ENCODE measurements at places on chromosomes 2 and 18.

GRCh38 chr18:44917216-44918141 is 236.8 kb downstream of the SETBP1 start:
- no peak for DNase-seq

DNA sequence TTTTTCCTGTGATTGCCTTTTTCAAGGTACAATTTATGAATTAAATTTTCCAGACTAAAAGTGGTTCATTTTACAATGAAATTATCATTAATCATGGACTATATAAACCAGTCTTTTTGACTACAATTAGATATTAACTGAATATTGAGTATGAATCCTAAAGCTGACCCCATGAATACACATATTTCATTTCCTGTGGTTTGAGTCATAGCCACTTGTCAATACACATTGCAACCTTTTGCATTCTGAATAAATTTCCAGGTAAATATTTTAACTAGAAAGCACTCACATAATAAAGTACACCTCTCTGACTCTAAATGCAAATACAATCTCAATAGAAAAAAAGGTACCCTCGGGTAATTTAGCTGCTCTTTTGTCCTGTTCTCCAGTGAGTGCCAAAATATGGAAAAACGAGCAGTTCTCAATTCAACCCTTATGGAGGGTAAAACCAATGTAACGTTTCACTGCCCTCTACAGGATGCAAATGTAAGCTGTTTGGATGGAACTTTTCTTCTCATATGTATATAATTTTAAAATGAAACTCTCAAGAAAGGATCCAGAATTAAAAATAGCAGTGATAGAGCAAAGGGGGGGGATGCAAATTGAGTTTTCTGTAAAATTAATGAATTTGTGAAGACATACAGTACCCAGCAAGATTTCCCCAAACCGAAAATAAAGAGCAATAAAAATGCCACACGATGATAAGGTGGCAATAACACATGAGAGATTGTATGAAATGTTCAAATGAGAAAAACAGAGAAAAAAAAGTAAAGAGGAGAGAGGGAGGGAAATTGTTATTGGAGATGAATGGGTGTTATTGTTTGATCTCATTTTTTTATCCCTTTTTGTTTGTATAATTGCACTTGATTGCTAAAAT is 1795.7 kb upstream of the PIK3C3 start:
- DNase-seq = no peak

GRCh38 chr2:126106006-126106405 is 550.0 kb upstream of the GYPC start:
- DNase-seq = no peak

DNA sequence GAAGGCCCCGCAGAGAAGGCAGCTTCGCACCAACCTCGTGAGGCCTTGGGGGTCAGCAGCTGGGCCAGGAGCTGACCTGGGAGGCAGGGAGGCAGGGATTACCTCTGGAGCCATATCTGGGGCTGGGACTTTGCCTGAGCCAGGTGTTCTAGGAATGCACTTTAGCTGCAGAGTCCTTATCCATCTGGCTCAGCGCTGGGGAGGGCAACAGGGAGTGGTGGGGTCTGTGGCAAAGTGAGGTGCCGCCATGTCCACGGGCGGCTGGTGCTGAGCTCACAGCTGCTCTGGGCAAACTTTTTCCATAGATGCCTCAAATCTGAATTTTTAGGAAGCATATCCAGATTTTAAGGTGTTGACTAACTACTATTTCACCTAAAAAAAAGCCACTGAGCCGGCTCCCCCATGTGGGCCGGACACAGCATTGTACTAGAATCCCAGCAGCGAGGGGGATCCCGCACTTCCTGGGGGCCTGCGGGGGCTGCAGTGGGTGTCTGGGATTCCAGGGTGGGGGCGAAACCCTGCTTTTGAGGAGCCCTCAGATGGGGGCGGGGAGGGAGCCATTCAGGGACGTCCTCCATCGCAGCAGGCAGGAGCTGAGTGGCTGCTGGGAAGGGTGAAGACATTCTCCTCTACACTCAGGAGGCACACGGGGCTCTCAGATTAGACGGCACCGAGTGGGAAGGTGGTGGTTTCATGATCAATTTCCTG is 34.6 kb downstream of the RTP5 start:
- no peak for DNase-seq

DNA sequence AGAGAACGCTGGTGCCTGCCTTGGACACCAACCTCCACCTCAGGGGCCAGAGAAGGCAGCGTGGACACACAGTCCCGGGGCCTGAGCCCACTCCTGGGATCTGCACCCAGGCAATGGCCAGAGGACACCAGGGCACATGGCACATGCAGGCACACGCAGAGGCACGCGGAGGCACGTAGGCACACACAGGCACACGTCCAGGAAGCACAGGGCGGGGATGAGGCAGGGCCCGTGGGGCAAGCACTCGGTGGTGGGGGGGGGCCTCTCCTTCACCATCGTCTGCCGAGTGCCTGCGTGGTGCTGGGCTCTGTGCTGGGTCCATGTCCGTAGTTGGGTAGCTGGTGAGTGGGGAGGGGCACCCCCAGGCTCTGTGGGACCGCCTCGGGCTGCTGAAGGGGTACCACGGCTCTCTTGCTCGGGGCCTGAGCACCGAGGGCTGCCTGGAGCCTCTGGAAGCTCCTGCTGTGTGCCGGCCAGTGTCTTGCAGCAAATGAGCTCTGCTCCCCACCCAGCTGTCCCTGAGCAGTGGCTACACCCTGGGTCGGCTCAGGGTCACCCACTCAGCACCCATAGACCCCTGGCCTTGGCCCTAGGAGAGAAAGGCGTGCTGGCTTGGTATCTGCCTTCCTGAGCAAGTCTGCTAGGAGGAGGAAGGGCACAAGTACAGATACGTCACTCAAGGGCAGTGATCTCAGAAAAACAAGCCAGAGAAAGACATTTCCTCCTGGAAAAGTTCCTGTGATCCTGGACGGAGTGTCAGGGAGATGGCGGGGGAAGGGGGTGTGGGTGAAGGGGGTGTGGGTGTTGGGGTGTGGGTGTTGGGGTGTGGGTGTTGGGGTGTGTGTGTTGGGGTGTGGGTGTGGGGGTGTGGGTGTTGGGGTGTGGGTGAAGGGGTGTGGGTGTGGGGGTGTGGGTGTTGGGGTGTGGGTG is 26.4 kb downstream of the RTP5 start:
- DNase-seq = no peak

- DNase-seq = no peak
Observed at GRCh38 chr2:189276277-189276676, 96.7 kb upstream of the COL5A2 start.

DNA sequence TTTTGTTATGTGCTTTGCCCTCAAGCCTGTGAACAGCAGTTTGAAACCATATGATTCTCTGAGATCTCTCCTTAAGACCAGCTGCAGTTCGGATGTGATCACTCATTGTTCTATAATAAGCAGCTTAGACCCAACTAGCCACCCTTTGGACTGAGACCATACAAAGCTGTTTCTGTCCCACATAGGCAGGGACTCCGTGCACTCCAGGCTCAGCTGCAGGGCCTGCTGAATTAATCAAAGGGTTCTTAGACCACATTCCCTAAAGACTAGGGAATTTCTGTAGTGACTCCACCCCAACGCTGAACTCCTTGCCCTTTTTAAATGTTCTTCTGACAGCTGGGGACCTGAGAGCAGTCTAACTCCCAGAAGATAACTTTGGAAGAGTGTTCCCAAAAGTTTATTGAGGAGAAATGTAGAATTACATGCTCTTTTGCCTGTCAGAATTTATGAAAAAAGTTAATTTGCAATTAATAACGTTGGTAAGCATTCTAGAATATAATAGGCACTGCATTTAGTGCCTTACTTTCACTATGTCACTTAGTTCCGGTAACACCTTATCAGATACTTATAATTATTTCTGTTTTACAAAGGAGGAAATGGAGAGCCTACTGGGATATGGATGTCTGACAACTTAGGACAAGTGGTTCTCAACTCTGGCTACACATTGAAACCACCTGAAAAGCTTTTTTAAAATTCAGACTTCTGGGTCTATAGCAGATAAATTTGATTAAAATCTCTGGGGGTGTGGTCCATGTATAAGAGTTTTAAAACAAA is 42.3 kb downstream of the GULP1 start:
- DNase-seq = no peak

DNA sequence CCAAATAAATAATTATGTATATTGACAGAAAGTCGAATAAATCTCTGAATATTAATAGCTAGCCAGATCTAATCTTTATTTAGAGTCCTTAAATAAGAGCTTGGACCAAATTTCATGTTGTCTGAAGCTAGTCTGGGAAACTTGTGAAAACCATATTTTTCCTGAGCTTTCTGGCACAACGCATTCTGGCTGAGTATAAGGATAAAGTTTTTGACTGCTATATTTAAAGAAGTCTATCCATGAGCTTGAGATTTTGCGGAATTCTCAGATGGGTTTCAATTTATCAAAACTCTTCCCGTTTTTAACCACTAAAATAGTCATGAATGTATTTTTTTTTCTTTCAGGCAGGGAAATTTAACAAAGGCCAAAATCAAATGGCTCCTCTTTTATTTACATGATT is 23.8 kb downstream of the FAP start:
- DNase-seq = no peak

DNA sequence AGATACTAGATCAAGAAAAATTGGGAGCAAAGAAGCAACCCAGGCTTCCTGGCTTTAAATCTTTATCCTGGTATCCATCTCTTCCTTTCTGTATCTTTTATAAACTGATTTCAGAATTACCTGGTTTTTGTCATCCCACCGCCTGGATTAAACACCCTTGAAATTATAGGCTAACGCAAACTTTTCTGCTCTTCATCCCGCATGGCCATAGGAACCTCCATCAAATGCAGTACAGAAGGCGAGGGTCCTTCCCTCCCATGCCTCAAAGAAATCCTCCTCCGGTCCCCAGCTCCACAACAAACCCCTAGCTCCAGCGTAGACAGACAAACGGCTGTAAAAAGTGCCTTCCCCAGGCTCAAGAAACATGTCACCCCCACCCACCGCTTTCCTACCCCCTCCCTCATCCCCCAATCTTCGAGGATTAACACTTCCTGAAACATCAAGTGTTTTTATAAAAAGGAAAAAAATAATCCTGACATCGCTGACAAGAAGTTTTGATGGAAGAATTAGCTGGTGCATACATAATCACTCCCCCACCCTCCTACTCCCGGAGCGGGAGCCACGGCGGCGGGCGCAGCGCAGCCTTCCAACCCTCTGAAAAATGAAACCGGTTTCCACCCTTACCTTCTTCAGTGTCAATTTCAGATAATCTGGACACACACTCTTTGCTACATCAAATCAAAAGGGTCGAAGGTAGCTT is 7.6 kb downstream of the DLX1 start:
- no peak for DNase-seq

DNA sequence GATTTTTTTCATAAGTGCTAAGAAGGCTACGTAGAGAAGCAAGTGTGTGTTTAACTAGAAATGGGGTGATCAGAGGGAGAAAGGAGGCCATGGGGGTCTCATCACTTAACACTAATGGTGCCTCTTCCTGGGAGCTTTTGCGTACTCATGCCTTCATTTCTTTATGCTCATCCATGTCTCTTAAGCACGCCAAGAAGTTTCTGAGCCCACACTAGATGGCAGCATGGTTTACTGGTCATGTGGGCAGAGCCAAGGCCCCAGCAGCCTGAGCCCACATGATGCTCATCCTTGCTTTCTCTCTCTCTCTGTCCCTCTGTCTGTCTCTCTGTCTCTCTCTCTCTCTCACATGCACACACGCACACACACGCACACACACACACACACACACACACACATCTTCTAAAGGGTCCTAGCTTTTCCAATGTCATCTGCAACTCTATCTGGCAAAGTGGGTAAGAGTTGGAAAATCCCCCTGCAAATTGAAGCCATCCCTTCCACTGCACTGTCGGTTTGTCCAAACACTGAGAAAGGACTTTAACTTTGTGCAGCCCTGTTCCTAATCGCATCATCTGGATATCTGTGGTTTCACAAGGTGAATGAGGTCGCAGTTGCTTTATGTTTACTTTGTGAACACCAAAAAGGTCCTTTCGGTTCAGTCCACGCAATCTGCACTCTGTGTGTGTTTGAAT is 137.1 kb upstream of the CCDC68 start:
- no peak for DNase-seq

Measured in activated CD8-positive, alpha-beta memory T cell treated with anti-CD3 and anti-CD28 coated beads for 4 hours (primary cell).